ENCODE measurements at places on chromosomes 2 and 18.

GRCh38 chr2:69946351-69947324, 14.8 kb downstream of the ASPRV1 start:
- DNase-seq = peak; percentile 53

DNA sequence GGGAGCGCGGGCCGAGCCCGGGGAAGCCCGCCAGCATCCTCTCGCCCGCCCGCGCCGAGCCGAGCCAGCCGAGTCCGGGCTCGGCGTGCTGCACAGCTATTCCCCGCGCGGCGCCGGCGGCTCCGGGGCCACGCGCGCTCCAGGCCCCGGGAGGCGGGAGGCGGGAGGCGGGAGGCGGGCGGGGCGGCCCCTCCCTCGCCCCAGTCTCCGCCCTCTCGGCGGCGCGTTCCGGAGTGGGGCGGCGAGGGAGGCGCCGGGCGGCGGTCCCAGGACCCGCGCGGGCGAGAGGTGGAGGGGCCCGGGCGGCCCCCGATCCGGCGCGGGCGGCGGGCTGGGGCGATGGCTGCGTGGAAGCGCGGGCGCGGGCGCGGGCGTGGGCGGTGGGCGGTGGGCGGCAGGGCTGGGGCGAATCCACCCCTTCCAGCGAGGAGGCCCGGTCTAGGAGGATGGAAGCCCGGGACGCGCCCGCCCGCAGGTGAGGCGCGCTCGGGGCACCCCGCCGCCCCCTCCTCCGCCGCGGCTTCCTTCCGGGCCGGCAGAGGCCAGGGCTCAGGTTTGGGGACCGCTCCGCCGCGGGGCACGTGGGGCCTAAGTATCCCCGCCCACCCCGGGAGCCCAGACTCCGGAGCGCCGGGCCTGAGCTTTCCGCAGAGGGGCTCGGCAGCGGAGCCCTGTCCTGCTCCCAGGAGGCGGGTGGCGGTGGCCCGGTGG, at the start of gene ADCY3:
TSS of gene ADCY3 (minus strand) at position 140 of the 711 bp plus-strand sequence. CDS start 1,250 bp downstream, outside the sequence.
- DNase-seq = peak; percentile 47

- peak; percentile 67 for DNase-seq
Observed at GRCh38 chr2:224442071-224442967, 40.4 kb upstream of the FAM124B start.

DNA sequence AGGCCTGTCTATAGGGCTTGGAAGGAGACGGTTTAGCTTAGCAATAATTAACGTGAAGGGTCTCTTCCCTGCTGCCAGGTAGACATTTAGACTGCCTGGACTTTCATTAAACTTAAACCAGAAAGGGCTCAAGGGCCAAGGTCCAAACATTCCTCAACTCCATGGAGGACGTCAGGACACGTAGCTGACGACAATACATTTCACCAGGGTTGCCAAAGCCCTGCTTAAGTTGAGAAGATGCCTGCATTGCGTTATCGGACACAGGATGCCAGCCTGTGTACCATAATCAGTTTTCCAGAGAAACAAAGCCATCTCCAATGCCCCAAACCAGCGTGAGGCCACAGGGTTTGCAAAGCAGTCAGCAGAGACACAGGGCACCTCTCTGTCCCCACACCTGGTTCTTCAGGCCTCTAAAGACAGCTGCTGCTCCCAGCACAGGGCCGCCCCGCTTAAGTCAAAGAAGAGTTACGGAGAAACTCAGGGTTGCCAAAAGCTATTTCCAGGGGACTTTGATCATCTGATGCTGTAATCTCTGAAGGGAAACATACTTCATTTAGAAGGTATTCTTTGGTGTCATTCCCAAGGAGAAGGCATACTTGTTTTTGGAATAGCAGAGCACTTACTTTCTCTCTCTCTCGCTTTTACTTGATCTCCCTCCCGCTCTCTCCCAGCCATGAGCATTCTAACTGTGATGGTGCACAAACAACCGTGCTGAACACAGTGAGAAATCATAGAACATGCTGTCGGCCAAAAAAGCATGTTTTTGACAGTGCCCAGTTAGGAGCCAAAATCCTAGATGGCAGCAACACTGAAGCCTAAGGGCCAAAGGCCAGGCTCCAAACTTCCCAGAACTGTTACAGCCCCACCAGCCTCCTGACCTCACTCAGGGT, 46.0 kb downstream of the TTC32 start:
- DNase-seq = no peak

DNA sequence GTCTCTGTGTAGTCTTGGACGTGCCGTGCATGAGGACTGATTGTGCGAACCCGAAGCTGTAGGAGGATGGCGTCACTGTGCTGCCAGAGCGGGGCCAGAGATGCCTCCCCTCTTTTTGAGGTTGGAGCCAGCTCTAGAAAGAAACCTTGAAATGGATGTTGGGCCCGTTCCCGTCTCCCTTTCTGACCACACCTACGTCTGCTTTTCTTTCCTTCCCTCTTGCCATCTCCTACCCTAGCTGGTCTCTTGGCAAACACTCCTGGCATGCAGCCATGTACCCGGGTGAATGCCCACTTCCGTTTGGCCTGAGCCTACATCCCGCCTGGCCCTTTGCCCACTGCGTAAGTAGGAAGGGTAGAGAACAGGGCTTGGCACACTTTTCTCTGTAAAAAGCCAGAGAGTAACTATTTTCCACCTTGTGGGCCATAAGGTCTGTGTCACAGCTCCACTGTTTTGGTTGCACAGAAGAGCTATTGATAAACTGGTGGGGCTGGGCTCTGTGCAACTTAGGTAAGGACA, 37.4 kb downstream of the SH3BP4 start:
- peak; percentile 75 for DNase-seq

DNA sequence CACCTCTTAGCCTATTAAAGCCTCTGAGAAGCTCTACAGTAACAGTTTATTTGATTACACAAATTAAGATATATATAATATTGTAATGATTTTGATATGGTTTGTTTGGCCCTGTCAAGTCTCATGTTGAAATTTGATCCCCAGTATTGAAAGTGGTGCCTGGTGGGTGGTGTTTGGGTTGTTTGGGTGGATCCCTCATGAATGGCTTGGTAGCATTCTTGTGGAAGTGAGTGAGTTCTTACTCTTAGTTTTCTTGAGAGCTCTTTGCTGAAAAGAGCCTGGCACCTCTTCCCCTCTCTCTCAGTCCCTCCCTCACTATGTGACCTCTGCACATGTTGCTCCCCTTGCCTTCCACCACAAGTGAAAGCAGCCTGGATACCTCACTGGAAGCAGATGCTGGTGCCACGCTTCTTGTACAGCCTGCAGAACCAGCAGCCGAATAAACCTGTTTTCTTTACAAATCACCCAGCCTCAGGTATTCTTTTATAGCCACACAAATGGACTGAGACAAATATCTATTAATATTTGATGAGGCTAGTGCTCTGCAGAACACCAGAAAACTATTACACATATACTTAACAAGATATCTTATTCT, 52.8 kb downstream of the SLC4A10 start:
- DNase-seq = no peak

- DNase-seq = no peak
Observed at GRCh38 chr2:196489371-196489770, 150.1 kb upstream of the CCDC150 start.

DNA sequence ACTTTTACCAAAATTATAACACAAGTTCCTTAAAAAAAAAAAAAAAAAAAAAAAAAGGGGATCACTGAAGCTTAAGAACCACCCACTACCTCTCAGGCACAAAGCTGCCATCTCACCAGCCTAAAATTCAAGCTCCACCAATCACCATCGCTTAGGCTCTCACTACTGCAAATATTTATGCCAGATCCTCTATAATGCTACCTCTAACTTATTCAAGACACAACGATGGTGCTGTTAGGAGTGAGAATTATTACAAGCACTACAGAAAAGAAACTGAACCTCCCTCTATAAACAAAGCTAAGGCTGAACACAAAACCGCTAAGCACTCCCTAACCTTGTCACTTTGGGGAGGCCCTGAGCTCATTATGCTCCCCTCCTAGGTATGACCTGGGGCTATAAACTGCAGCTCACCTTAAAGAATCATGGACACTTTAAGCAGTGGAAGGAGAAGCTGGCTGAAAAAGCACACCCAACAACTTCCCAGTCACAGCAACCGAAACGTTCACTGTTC, 3.6 kb downstream of the FZD5 start:
- DNase-seq = no peak

- DNase-seq = no peak
Observed at GRCh38 chr18:805755-806110, 6.3 kb downstream of the YES1 start.

DNA sequence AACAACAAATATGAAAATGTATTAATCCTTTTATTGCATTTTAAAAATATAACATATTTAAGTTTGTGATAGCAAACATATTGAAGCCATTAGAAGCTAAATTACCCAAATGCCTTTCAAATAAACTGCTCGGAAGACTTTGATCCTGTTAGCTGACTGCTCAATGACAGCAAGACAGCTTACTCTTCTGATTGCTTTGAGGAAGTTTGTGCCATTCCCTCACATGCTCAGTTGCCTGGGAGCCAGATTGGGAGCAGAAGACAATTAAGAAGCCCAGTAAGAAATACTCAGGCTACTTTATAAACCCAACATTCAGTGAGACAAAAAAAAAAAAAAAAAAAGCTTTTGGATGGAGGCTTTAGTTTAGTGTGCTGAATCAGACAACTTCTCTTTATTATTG, 407.1 kb upstream of the SOX11 start:
- no peak for DNase-seq

GRCh38 chr2:58702302-58702885, 461.3 kb upstream of the FANCL start:
- peak; percentile 46 for DNase-seq

DNA sequence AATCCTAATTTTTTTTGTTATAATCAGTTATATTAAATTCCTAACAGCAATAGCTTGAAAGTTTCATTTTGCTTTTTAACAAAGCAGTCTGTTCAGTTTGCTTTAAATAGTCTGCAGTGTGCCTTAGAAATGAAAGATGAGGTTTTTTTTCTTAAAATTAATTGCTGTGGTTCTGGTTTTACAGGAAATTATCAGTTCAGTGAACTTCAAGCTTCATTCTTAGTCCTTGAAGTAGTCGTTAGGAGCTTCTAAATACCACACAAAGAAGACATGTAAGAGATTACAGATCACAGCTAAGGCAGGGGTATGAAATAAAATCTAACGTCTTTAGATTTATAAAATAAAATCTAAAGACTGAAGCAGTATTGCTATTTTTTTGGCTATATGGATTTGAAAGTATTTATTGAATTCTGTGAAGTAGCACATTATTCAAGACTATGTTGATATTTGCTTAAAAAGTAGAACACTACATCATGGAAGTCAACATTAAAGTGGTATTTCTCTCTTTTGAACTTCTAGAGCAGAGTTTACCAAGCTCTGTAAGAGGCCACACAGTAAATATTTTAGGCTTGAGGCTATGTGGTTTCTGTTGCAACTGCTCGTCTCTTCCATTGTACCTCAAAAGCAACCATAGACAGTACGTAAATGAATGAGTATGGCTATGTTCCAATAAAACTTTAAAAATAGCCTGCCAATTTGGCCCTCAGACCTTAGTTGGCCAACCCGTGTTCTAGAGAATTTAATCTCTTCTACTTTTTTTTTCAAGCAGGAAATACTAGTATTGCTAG, 81.5 kb upstream of the STON1 start:
- DNase-seq = no peak

DNA sequence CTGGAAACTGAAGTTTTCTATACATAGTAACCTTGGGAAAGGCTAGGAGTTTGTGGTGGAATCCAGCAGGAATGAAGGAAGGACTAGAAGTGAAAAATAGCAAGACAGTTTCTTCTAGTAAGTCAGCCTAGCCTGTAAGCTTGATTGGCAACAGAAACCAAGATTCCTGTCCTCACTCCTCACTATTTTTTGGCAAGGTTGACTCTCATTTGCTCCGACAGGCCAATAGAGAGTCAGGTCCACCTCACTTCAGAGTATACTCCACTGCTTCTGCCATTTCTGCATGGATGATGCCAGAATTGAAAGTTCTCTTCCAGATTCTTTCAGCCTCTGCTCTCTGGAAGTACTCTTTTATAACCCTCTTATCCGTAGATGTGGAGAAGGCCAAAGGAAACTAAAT, 352.4 kb downstream of the ZNF516 start:
- DNase-seq = no peak

DNA sequence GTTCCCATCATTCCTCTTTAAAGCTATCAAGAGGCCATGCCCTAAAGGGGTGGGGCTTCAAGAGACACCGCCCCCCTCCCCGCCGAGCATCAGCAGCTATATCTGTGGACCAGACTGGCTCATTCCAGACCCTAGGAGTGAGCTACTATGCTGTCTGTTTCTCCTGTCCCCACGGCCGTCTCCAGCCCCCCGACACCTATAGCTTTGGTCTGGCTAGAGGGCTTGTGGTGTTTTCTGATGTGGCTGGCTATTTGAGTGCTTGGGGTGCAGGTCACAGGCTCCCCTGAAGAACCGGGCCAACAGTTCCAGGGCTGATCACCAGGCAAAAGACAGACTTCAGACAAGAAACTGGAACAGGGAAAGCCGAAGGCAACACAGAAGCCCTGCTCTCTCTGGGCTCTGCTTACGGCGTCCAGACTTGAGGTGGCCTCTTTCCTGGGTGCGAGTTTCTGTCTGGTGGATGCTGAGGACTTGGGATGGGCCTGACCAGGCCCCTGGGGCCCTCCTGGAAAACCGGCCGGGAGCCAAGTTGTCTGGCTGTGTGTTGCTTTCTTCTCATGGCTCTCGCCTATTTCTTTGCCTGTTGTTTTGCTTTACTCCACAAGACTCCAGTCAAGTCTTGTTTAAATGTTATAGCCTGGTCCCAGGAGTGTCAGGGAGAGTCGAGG, 83.6 kb downstream of the KLHL29 start:
- no peak for DNase-seq

DNA sequence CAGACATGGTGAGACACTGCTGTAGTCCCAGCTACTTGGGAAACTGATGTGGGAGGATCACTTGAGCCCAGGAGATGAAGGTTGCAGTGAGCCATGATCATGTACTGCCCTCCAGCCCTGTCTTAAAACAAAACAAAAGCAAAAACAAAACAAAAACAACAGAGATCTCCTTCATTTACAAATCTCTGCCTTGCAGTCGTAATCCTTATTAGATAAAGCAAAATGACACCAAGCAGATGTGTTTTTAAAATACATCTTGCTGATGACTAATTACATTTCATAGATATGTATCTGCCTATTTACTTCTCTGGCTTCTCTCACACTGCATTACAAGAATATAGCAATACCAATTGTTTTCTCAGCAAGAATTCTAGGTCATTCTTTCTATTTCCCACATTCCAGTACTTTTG, 22.8 kb downstream of the NFE2L2 start:
- no peak for DNase-seq

DNA sequence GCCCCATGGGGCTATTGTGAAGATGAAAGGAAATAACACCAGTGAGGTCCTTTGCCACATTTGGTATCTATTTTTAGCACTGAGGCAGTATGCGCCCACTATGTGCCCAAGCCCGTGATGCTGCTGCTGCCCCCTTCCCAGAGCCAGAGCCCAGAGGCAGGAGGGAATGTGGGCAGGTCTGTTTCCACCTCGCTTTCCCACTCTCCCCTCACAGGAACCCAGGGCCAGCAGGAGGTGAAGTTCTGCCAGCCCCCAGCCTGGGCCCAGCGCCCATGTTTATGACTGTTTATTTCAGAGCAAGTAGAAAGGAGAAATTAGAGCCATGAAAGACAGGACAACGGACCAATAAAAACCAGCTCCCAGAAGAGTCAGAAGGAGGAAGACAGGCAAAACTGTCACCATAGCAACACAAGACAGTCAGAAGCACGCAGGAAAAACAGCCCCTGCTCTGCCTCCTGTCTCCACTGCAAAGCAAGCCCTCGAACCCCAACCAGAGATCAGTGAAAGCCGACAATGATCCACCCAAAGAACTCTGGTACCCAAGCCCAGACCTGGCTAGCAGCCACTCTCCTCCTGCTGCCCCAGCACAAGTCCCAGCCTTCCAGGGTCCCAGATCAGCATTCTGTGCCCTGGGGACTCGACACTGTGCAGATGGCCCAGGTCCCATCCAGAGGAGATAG, 1.4 kb downstream of the CYRIA start:
- peak; percentile 83 for DNase-seq
